ENCODE measurements at places on chromosomes 1 and 21. TPM values are rescaled to one million over a fixed set of nuclear protein-coding genes. Genes with fewer than 3 reads are reported as not detected.

The KCNJ9 gene
- total RNA-seq, result 0.06 TPM

The NPPA gene
- not detected for total RNA-seq

The PLPPR4 gene
- total RNA-seq, result 0.50 TPM

The PTGFR gene
- total RNA-seq, result 37.7 TPM

The MAP3K21 gene
- total RNA-seq, result not detected

The S100A5 gene
- 0.26 TPM for total RNA-seq

The OR2L13 gene
- total RNA-seq, result not detected

The C1orf122 gene
- 26.7 TPM for total RNA-seq

The TFAP2E gene
- not detected for total RNA-seq

The ELAPOR1 gene
- 0.25 TPM for total RNA-seq

The LCK gene
- total RNA-seq, result not detected

The SVBP gene
- total RNA-seq, result 14.0 TPM

The S100A10 gene
- total RNA-seq, result 117 TPM

All from aortic smooth muscle cell (primary cell).